ENCODE measurements at places on chromosomes 7 and 10.

- DNase-seq, result no peak
Observed at GRCh38 chr10:7184660-7185366, 226.0 kb downstream of the SFMBT2 start.

GRCh38 chr10:124641282-124642087 lies 102.7 kb downstream of the FAM53B start:
- DNase-seq, result no peak

GRCh38 chr7:15607529-15608210 lies 45.9 kb upstream of the AGMO start:
- no peak for DNase-seq

- DNase-seq, result no peak
Observed at GRCh38 chr10:32846974-32847373, 111.1 kb downstream of the ITGB1 start.

GRCh38 chr7:23696916-23697441 lies 13.0 kb upstream of the STK31 start:
- DNase-seq, result no peak

GRCh38 chr7:90574146-90574819 lies 21.8 kb upstream of the CDK14 start:
- DNase-seq, result no peak

DNA sequence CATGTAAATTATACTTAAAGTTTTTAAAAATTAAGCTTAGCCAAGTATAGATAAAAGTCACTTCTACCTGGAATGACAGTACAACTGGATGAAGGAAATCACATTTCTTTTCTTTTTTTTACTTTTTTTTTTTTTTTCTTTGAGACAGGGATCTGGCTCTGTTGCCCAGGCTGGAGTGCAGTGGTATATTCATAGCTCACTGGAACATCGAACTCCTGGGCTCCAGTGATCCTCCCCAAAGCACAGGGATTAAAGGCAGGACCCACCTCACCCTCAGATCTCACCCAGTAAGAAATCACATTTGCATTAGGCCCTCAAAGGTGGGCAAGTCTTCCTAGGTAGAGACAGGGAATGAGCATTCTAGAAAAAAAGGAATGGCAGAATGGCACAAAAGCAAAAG lies 69.5 kb upstream of the C1GALT1 start:
- DNase-seq, result no peak

GRCh38 chr10:126432507-126432906 lies 44.2 kb upstream of the ADAM12 start:
- DNase-seq, result no peak
